CD4-positive, alpha-beta T cell treated with Interleukin-1 beta for 1 hour (primary cell): ENCODE measurements at places on chromosomes 4 and X.

DNA sequence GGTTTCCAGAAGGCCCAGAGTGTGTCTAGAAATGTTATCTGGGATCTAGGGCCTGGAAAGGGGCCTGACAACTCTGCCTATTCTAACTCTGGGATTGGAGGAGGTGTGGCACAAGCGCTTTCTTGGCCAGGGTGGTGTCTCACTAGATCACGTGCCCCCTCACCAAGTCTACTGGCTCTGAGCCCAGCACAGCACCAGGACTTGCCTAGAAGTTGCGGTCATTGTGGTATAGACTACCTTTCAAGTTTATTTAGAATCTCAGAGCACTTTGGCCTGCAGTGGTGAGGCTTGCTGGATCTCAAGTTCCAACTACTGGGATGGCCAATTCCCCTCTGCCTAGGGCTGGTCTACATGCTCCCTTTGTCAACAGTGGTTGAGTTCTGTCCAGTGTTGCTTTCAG, 223.3 kb upstream of the MAGEB2 start:
- DNase-seq, result no peak

DNA sequence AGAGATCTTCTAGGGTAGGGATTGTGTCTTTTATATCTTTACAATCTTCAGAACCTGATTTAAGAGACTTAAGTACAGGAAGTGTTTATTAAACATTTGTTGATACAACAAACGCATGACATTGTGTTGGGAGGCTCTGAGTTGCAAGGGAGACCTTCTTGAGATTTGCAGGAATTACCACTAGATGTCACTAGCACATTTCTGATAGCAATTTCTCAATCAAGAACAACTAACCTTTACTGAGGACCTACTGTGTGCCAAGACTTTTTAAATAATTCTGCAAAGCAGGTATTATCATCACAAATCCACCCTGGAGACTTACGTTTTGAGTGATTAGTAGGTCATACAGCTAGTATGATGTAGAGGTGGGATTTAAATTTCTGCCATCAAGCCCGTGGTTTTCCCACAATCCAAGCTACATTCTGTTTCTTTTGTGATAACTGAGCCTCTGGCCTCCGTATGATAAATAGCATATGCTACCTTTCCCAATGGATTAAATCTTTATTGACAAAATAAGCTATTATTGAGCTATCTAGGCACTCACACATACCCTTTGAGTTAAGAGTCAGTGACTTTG, 986.0 kb downstream of the CCSER1 start:
- no peak for DNase-seq

DNA sequence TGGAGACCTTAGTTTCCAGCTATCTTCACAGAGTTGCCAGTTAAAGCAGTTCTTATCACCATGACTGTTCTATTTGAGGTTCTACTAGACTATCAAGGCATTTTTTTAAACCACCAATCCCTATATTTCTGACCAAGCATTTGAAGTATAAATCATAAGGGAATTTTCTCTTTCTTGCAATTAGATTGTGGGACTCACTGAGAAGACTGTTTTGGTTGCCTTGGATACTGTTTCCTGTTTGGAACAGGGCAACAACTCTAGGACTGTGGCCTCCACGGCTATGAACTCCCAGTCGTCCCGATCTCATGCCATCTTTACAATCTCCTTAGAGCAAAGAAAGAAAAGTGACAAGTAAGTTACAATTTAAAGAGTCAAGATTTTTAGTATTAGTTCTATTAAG, 11.8 kb downstream of the KIF4A start:
- DNase-seq, result no peak

DNA sequence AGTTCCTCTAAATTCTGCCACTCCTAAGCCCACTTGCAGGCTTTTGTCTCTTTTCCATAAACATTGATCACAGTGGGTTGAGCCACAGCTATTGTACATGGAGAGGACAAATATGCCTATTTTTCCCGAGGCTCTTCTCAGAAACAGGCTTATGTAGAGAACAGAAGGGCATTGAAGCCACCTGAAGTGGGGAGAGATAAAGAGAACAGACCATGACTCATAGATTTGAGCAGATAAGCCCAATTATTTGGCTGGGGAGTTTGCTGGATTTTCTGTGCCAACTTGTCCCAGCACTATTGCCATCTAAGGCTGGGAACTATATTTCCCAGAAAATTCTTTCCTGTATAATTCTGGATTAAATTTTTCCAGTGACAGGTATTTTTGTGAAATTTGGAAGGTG, 446.1 kb upstream of the RPS6KA3 start:
- DNase-seq, result no peak

GRCh38 chr4:108834835-108835384, 72.1 kb upstream of the ETNPPL start:
- no peak for DNase-seq

GRCh38 chr4:183240581-183241321, 79.3 kb downstream of the CLDN22 start:
- no peak for DNase-seq

- DNase-seq, result no peak
Observed at GRCh38 chrX:10636337-10636736, 16.0 kb upstream of the MID1 start.
